ENCODE measurements at places on chromosomes 13 and 19.

GRCh38 chr13:30859326-30859725 is 46.7 kb upstream of the MEDAG start:
- no peak for DNase-seq

- DNase-seq = no peak
These were observed 11.3 kb downstream of the PCID2 start for GRCh38 chr13:113196970-113197737.

DNA sequence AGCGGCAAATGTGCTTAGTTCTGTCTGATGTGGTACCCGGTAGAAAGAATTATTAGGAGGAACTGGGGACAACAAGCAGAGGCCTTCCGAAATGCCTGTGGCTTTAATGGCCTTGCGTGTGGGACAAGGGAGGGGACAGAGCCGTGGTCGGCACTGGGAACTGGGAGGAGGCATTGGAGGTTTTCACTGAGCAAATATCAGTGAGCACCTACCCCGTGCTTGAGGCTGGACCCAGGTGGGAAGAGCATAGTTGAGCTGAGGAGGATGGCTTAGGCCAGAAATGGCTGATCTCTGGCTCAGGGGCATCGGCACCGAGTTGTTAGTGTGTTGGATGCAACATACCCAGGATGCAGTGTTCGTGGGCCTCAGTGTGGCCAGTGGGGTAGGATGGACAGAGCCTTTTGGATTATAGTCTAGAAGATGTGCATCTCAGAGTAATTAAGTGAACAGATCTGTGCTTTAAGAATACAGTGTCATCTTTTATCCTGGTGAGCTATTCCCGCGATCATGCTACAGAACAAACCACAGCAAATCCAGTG is 201.3 kb downstream of the TEX29 start:
- DNase-seq = no peak

DNA sequence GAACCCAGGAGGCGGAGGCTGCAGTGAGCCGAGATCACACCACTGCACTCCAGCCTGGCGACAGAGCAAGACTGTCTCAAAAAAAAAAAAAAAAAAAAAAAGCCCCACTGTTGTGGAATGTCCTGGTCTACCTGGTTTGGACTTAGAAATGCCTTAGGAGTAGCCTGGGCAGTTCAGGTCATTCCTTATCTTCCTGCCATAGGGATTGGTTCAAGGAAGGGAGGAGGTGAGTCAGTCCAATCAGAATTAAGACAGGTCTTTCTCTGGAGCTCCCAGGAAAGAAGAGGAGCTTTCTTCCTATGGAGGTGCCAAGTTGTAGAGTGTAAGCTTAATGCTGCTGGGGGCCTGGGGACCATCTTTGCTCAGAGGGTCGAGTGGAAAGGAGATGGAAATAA is 44.8 kb downstream of the SIPA1L3 start:
- DNase-seq = no peak

Measured in AG08395 (cell line).